ENCODE measurements at places on chromosomes 13 and 19.

DNA sequence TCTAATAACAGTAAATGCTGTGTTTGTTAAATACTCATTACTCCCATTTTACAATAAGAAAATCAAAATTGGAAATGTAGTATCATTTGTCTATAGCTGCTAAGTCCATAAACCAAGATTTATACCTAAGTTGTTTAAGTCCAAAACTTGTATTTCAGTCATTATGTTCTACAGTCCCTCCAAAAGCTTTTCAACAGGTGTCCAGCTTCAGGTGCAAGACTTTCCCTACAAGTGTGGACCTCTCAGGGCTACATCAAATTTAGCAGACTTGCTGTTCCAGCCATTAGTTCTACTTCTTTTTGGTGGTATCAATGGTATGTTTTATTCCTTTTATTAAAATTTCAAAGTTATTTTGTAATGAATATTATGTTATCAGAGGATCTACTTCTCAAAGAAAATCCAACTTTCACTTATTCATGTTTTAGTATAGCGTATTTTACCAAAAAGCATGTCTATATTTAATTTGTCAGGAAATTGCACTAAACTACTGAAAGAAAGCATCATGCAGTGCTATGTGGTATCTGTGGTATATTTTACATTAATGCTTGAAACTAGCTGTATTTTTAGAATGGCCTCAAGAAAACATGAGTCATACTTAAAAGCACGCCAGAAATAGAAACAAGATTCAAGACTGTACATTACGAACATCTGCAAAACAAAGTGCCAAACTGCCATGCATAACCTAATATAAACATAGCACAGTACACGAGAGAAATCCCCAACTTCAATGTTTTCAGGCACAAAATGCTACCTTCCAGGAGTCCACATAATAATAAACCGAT is 44.5 kb downstream of the VWA8 start:
- DNase-seq, result peak; percentile 39

GRCh38 chr19:50287331-50287730 is 41.8 kb downstream of the KCNC3 start:
- no peak for DNase-seq

GRCh38 chr13:112735791-112736190 is 46.0 kb downstream of the ATP11A start:
- no peak for DNase-seq

- DNase-seq, result no peak
Observed at GRCh38 chr13:110338441-110339101, 31.5 kb downstream of the COL4A2 start.

DNA sequence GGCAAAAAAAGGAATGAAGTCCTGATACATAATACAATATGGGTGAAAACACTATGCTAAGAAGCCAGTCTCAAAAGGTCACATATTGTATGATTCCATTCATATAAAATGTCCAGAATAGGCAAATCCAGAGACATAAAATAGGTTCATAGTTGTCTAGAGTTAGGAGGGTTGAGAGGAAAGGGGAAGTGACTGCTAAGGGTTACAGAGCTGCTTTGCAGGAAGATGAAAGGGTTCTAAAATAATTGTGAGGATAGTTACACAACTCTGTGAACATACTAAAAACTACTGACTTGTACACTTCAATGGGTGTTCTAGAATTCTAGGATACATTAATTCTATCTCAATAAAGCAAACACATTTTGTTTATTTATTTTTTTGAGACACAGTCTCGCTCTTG is 25.7 kb downstream of the CAB39L start:
- no peak for DNase-seq

- DNase-seq, result no peak
Observed at GRCh38 chr13:74695021-74695800, 561.0 kb upstream of the KLF12 start.

DNA sequence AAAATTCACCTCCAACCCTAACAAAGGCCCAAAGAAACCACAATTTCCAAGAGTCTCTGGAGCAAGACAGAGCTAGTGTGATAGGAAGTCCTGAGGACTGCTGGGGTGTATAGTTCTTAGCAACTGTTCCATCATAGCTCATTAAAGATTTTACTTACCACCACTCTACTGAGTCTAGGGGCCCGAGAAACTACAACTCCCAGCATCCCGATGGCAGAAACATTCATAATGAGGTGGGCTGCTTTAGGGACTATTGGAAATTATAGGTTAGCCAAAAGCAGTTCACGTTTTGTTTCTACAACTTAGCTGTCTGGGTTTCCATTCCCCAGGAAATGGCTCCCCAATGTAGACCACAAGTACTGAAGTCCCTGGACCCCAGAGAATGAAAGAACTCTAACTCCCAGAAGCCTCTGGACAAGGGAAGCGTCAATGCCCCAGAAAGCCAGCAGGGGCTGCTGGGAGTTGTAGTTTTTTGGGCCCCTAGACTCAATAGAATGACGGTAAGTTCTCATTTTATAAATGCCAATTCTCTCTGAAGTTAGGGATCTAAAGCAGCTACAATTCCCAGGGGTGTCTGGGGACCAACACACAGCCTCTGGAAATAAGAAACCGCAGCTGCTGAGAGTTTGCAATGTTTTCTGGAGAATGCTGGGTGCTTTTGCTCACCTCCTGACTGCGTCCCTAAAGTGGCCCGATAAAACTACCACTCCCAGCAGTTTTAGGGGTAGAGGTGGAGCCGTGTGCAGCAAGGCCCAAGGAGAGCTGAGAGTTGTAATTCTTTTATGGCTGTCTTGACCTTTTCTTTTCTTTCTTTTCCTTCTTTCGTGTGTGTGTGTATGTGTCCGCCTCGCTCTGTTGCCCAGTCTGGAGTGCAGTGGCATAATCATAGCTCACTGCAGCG is 11.1 kb downstream of the FTL start:
- DNase-seq, result peak; percentile 45

DNA sequence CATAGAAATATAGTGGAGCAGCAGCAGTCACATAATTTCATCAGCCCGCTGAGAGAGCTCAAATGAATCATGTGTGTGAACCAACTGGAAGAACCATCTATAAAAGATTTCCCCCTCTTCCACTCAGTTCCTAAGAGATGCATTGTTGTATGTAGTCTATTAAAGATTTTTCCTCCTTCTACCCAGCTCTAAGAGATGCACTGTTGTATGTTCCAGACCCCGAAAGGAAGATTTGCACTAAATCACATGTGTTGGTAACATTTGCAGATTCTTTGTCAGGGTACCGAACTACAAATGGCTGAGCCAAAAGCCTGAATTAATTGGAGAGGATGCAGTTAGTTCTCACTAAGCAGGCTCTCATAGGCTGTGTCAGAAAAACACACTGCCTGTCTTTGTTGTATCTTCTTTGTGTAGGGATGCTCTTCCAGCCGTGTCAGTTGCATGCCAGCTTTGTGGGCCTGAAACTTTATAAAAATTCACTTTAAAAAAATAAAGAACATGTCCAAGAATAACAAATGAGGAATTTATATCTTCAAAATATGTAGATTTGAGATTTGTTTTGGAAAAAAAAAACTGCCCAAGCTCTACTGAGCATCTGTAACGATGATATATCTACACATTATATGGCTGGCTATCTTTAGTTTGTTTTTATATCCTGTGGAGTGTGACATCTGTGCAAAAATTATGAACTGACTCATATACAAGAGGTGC is 223.1 kb downstream of the MZT1 start:
- no peak for DNase-seq

DNA sequence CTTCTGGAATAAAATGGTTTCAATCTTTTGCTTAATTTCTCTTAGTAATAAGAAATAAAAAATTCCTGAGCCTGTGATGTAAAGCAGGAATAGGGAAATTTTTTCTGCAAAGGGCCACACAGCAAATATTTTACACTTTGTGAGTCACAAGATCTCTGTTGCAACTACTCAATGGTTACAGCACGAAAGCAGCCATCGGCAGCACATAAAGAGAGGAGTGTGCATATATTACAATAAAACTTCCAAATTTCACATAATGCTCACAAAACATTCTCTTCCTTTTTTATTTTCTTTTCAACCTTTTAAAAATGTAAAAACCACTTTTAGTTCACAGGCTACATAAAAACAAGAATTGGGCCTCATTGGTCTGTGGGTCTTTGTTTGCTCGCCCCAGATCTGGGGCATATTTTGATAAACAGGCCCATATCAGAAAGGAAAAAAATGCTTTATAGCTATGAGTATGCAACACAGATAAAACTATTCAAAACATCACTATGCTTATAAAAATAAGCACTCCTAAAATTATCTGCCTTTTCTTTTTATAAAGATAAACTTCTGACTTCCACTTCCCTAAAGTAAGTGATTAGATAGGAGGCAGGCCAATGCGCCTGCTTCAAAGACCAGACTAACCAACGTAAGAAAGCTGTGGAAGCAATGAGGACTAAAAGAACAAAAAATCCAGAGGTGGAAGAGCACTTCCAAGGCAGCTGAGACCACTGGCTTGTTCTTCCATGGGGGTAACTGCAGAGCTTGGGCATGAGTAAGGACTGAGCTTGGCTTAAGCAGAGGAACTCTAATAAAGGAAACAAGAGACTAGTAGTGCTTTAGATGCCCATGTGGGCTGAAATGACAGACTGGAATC is 26.5 kb downstream of the MYCBP2 start:
- DNase-seq, result peak; percentile 92

DNA sequence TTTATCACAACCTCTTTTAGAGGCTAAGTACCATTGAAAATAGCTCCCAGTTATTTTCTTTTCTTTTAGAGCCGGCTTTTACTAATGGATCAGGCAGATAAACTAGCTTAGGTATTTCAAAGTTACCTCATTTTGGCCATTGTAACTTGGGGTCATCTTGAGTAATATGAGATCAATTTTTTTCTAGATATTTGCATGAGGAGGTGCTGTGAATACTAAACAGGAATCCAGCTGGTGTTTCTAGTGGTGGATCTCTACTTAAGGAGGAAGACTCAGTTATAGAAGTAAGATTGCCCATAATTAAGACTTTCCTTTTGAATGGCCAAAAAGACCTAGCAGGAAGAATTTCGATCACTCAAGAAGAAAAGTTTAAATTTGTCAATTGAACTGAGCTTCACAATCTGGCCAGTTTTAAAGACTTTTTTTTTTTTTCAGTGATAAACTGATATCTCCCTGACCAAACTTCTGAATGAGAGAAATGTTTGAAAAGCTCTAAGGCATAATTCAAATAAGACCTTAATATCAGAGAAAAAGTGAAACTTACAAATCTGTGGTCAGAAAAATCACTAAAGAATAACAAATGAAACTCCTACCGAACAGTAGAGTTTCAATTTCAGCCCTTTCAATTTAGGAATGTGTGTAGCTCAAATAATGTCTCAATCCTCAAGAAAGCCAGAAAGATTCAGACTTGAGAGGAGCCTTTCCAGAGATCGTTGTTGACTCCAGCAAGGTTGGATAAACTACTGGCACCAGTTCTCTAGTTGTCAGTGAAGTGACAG is 11.6 kb upstream of the NAA16 start:
- DNase-seq, result no peak

DNA sequence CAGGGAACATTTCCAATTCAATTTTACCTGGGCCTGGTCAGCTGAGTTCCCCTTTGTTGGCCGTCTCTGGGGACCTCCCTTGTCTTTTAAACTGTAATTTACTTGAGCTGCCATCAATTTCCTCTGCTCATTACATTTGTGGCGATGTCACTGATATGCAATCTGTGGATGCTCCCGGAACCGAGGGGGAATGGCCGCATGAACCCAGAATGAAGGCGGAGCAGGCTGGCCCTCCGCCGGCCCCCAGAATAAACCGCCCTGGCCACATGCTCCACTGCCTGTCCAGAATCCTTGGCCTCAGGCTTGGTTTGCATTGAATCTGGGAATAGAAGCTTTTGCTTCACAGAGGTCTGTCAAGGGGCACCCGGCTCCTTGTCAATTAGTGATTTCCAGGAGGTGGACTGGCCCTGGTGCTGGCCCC is 276.8 kb downstream of the TEX29 start:
- DNase-seq, result no peak

DNA sequence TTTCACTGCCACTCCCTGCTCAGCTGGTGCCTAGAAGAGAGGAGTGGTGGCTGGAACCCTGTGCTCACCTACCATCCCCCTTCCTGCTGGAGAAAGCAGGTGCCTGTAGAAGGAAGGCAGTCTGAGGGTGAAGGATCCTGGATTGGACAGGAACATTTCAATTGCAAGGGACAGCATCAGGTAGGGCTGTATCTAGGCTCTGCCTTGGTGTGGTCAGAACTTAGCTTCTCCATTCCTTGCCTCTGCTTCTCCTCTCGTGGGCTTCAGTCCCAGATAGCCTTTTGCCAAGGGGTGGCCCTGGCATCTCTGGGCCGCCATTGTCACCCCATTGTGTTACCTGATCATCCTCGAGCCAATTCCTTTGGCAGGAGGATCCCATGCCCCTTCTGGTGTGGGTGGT is 73.2 kb upstream of the KCTD15 start:
- no peak for DNase-seq

DNA sequence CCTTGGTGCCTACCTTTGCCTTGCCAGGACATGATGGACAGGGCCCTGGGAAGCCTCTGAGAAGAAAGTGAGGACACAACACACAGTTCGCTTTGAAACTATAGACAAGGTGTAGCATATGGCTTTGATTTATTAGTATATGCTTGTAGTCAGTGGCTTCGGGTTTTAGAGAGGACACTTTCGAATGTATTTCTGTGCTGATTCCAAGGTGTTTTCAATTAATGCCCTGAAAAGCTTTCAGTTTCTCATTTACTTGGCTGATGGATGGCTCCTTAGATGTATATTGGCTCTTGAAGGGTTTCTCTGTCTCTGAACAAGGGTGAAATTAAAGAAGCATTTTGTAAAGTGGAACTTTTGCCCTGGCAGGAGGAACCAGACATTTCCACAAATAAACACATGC is 106.9 kb downstream of the POSTN start:
- no peak for DNase-seq

GRCh38 chr19:40933025-40933424 is 51.0 kb upstream of the CYP2A7 start:
- DNase-seq, result no peak

DNA sequence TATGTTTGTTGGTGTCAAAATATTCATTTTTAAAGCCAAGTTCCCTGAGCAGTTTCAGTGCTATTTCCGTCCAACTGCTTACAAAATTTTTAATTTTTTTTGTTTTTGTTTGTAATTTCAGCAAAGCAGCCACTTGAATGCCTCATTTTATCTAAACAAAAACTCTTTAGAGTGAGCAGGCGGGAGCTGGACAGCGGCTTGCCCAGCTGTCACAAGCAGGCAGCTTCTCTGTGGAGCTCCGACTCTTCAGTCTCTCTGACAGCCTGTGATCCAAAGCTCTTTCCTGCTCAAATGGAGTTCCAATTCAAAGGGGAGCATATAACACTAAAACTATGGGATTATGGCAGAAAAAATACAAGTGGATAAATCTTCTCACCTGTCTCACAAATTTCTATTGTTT is 618.3 kb upstream of the PCDH20 start:
- DNase-seq, result no peak

DNA sequence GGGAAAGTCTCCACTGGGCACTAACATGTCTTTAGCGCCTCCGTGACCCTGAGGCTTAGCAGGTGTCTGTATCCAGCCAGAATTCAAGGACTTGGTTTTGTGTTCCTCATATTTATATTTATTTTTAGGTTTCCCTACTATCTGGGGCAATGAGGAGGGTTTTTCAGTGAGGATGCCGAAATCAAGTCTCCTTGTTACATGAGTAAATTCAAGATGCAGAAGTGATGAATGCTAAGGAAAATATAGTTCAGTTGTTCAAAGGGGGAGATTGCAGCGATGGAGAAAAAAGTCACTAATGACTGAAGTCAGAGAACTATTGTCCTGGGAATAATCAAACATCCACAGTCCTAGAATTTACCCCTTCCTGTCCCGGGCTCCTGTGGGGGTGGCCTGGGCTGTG is 791 bp upstream of the ADGRE2 start:
- DNase-seq, result peak; percentile 41

GRCh38 chr19:6828698-6829633 is 56.5 kb downstream of the VAV1 start:
- peak; percentile 40 for DNase-seq

Measured in suppressor macrophage treated with lipopolysaccharide for 1 hour (primary cell).